CD4-positive, alpha-beta T cell treated with Interleukin-21 for 1 hour (primary cell): ENCODE measurements at places on chromosomes 7 and 10.
A peak's percentile ranks its signal among the peaks of the same experiment; 100 is the strongest.

GRCh38 chr10:132445516-132446194, 48.7 kb downstream of the PWWP2B start:
- DNase-seq, result no peak

DNA sequence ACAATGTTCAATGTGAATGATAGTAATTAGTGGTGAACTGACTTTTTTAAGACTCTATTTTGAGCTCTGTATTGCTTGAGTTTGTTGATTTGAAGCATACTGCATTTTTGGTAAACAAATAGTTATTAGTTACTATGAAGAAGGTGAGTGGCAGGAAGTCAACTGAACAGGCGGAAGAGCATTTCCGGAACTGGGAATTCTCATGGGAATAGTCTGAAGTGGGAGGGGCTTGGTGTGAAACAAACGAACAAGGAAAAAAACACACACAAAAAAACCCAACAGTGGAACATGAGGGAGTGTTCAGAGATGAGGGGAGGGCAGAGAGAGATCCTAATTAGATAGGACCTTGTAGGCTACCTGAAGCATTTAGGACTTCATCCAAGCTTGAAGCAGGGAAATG, 43.9 kb upstream of the C1QL3 start:
- DNase-seq, result no peak

GRCh38 chr7:256981-257646, 32.9 kb upstream of the FOXL3 start:
- no peak for DNase-seq

- no peak for DNase-seq
Observed at GRCh38 chr10:116783011-116783655, 40.8 kb upstream of the HSPA12A start.

GRCh38 chr7:81111358-81111757, 192.5 kb upstream of the SEMA3C start:
- no peak for DNase-seq

DNA sequence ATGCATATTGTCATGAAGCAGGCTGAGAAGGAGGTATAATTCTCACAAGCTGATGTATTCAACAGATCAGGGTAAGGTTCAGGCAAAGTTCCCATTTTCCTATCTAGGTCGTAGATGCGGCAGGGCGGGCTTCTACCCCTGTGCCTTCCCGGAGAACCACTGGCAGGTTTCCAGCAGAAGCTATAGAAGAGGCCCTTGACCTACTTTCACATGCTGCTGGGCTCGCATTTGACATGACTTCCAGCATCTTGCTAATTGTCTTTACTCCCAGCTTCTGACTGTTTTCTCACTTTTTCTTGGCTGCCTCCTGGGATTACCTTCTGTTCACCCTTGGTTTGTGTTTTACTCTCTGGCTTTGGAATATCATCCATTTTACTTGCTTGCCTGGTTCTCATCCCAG, 32.6 kb upstream of the ORC5 start:
- no peak for DNase-seq

- no peak for DNase-seq
Observed at GRCh38 chr7:121752706-121753105, 120.3 kb upstream of the PTPRZ1 start.

DNA sequence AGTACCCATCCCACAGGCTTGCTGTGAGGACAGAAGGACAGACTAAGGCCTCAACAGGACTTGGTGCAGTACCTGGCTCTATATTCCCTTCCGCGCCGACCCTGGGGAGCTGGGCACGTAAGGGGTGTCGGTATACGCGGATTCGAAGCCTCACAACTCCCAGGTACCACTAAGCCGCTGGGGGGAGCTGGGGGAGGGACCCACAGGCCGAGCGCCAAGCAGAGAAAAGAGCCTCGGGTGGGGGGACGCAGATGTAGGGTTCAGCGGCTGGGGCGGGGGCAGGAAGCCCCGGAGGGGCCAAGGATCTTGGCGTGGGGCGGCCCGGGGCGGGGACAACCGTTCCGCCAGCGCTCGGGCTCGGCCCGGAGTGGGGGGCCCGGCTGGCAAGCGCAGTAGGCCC, 126.4 kb upstream of the ZNF746 start:
- DNase-seq, result peak; percentile 47

- DNase-seq, result no peak
Observed at GRCh38 chr10:60905580-60905979, 38.4 kb downstream of the RHOBTB1 start.

DNA sequence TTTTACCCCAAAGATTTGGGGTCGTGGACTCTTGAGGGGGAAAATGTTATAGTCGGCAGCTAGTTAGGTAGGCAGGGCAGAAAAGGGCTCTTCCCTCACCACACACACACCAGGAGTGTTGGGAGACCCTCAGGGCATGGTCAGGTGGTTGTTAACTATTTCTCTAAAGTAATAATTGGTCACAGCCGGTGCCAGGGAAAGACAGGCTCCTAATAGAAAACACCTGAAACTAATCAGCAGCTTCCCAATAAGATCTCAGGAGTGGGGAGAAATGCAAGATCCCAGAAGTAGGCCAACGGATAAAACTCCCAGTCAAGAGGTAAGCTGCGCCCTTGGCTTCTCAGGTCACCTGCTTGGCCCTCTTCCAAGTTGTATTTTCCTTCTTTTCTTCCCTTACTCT, 213.1 kb downstream of the PHTF2 start:
- DNase-seq, result no peak

DNA sequence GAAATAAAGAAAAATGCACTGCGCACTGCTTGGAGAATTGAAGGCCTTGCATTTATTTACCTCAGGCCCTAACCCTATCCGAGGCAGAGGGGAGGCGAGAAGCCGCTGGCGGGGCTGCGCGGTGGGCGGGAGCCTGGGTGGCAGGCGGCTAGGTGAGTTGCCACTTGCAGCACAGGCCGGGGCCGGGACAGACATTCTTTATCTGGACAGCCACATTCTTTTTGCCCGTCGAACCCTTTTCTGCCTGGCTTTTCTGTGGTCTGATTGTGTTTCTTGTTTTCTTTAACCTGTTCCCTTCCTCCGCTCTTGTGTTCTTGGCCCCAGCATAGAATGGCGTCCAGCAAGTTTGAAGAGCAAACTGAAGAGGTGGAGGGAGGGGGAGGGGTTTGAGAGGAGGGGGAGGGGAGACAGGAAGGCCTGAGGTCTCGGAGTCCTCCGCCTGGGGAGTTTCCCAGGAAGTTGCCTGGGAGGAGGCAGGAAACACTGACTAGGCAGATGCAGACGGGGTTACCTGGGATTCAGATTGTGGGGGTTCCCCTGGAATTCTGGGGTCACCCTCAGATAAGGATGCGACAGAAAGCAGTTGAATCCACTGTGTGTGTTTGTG, 5.1 kb downstream of the SHH start:
- no peak for DNase-seq

- DNase-seq, result peak; percentile 62
Observed at GRCh38 chr10:30502266-30503060, 68.5 kb downstream of the MAP3K8 start.

DNA sequence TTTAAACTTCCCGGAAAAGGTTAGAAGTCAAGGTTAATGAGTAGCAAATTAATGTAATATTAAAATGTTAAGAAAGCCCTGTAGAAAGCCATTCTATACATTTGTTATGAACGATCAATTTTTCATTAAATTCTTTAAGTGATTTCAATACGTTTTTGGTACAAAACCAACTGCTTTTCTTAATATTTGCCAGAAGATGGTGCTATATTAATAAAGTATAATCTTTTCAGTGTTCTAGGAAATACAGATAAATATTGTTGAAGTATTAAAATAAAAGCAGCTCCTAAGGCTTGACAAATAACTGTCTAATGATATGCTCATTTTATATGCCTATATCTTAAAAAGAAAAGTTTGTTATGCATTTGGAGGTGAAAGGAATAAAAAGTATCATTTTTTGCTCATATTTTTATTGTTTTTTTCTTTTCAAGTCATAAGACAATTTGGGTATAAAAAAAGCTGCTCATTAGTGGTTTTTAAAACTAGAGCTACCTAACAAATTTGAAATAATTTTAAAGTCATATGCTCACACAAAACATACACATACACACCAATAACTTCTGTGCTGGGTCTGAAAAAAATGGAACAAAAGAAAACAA, 130.3 kb upstream of the POT1 start:
- DNase-seq, result no peak
